Hippocampal formation (tissue), 2 donors: ENCODE measurements at places on chromosomes 2 and 18.

DNA sequence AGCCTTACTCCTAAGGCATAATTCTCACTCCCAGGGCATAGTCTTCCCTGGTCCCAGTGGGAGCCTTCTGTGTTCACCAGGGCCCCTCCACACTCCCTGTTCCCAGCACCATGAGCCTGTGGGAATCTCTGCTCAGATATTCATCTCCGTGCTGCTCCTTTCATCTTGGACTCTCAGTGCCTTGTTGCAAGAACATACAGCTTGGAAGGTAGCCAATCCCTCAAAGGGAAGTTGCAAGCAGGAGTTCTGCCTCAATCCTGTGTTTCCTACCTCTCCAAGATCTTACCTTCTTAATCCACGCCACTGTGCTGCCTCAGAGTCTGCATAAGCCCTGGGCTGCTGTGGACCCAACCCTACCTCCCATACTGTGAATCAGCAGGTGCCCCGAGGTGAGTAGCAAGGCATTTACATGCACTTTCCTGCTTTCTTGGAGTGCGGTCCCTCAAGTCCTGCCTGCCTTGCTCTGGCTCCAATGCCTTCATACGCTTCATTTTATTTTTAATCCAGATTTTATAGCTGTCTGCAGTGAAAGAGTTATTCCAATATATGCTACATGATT is 413.8 kb upstream of the RAB6C start:
- DNase-seq = no peak

DNA sequence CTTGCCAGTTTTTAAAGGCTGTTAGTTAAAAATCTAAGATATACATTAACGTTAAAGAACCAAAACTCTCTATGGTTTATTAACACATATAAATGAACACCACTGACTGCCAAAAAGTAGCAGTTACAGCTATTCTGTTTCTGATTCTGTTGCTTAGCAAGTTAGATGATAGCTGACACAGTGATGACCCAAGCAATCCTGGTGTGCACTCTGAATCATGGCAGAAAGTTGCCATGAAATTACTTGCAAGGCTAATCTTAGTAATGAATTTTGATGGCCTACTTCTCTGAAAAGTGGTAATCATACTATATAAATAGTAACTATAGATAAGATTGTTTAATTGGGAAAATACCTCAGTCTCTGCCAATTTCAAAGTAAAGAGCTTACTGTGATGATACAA is 57.7 kb downstream of the ROCK2 start:
- no peak for DNase-seq

DNA sequence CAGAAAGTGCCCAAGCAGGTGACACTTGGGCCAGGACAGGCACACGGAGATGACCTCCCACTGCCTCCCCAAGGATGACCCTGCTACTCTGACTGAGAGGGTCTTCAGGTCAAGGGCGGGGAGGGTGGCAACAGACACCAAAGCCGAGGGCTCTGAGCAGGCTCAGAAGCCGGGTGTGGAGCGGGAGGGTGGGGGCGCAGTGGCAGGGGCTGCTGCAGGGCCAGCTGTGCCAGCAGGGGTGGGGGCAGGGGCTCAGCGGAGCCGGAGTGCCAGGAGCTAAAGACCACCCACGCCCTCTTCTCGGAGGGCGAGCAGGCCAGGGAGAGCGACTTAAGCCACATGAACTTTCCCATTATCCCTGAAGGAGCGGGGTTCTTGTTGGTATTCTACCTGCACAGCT is 93.3 kb upstream of the MBOAT2 start:
- DNase-seq = no peak

DNA sequence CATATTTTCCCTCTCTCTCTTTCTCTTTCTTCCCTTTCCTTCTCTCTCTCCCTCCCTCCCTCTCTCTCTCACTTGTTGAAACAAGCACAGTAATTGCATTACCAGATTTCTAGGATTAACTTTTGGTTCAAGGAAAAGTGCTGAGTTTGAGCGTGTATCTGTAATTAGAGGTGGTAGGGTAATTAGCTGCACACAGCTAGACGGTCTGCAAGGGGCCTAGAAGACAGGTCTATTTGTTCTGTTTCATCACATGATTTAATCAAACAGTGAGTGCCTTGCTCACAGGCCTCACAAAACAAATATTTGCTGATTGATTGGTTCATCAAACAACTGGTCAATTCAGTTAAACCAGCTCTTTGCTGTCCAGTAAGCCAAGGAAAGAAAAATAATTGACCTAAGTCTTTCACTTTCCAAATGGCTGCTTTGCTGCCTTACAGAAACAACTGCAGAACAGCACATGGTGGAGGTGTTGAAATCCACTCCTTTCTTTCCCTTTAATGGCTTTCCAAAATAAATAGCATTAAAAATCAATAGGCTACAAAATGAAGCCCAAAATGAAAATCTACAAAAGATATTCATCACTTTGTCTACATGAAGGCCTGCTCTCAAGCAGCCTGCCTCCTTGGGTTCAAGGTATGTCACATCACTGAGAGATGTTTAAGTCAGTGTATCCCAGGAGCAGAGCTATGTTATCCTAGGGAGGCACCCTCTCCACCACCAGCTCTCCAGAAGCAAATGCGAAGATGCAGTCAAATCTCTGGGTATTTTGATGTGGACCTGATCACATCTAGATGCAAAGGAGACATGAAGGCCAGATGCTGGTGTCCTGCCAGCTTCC is 264.4 kb upstream of the SIX2 start:
- DNase-seq = no peak

- DNase-seq = no peak
These were observed 114.4 kb downstream of the FAM124B start for GRCh38 chr2:224287531-224287930.

DNA sequence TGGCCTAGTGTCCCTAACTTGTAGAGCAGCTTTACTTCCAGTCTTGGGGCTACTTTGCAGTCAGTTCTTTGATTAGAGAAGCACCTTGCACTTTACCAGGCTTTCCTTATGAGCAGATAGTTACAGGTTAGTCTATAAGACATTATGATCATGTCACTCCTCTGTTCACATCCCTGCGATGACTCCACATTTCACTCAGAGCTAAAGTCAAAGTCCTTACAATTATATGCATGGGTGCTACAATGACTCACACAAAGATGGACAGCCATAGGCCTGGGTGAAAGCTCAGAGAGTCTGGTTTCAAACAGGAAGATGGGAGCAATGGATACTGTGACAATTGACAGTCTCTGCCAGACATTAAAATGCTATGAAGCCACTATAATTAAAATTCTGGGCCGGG is 27.1 kb upstream of the SSB start:
- DNase-seq = no peak

DNA sequence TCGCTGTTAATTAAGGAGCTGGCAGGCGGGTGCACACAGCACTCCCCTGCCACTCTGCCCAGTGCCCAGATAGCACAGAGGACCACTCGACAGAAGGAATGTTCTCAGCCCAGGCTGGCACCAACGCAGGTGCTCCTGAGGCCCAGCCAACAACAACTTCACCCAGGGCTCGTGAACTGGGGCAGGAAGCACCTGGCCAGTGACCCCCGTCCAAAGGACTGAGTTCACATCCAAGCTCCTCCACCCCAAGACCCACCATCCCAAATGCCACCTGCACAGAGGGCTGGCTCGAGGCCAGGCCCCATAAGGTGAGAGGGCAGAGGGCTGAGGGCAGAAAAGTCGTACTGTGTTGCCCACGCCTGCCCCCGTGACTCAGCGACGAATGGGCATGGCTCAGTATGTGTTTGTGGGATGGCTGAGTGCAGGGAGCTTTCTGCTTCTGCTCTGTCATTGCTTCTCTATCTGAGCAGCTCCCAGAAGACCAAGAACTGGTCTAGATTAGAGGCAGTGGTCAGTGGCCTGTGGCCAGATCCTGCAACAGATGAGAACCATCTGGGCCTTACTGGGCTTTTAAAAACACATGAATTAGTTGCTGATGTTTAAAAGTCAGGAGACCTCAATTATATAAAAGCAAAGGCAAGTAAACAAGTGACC is 68.4 kb downstream of the POLR1A start:
- no peak for DNase-seq

GRCh38 chr18:76518123-76518859 is 23.2 kb upstream of the ZNF516 start:
- DNase-seq = no peak
